ENCODE measurements at places on chromosomes 1 and 21. TPM values are rescaled to one million over a fixed set of nuclear protein-coding genes. Genes with fewer than 3 reads are reported as not detected.

DNA sequence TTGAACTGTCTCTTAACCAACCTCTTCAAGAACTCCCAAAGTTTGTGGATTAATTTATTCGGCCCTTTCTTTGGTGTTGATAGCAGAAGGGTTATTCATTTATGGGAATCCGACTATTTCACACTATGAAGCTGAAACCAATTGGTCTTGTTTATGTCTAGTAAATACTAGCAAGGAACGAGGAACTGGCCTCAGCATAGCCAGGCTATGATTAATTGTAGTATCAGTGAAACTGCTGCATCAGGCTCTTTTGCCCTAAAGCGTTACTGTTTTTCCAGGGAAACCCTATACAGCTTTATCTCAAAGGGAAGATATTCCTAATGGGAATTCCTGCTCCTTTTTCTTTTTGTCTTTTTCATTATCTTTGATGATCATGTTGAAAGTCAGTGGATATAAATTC is 35.1 kb downstream of the CLEC20A start:
- H3K4me3 ChIP-seq: no peak overlapping the region
- H3K27me3 ChIP-seq: no peaks in the 10 kb centered on the region
- H3K4me1 ChIP-seq: no peaks in the 10 kb centered on the region
- no peak overlapping the region for H3K27ac ChIP-seq
- no peaks in the 10 kb centered on the region for H3K36me3 ChIP-seq

RIT1 gene
- polyA plus RNA-seq: 20.3 TPM

TRIM45 gene
- polyA plus RNA-seq: 0.31 TPM

- no peak overlapping the region for H3K4me3 ChIP-seq
- peaks cover 39% of the 10 kb centered on the region for H3K27me3 ChIP-seq
Measured at GRCh38 chr1:18012686-18013085, 94.9 kb upstream of the IGSF21 start.

LAMC2 gene
- not detected for polyA plus RNA-seq

GRCh38 chr21:31752352-31752751 is 20.4 kb upstream of the SCAF4 start:
- H3K4me1 ChIP-seq: peaks cover 4% of the 10 kb centered on the region
- H3K27ac ChIP-seq: no peak overlapping the region
- H3K27me3 ChIP-seq: no peaks in the 10 kb centered on the region
- no peaks in the 10 kb centered on the region for H3K36me3 ChIP-seq

OR2L2 gene
- polyA plus RNA-seq: 0.16 TPM

All from naive B cell (primary cell).